ENCODE measurements at places on chromosomes 7 and 10.

- H3K4me3 ChIP-seq = no peak overlapping the region
- H3K27ac ChIP-seq = no peak overlapping the region
- DNase-seq = no peak
- H3K27me3 ChIP-seq = no peaks in the 10 kb centered on the region
- H3K4me1 ChIP-seq = peaks cover 4% of the 10 kb centered on the region
These were observed 240.0 kb downstream of the SDHAF3 start for GRCh38 chr7:97357459-97357858.

GRCh38 chr7:102985176-102985783 lies 72.5 kb downstream of the LRRC17 start:
- H3K4me1 ChIP-seq = no peaks in the 10 kb centered on the region
- H3K27ac ChIP-seq = no peak overlapping the region
- H3K36me3 ChIP-seq = no peaks in the 10 kb centered on the region
- no peak overlapping the region for H3K4me3 ChIP-seq
- DNase-seq = no peak
- H3K27me3 ChIP-seq = no peaks in the 10 kb centered on the region

DNA sequence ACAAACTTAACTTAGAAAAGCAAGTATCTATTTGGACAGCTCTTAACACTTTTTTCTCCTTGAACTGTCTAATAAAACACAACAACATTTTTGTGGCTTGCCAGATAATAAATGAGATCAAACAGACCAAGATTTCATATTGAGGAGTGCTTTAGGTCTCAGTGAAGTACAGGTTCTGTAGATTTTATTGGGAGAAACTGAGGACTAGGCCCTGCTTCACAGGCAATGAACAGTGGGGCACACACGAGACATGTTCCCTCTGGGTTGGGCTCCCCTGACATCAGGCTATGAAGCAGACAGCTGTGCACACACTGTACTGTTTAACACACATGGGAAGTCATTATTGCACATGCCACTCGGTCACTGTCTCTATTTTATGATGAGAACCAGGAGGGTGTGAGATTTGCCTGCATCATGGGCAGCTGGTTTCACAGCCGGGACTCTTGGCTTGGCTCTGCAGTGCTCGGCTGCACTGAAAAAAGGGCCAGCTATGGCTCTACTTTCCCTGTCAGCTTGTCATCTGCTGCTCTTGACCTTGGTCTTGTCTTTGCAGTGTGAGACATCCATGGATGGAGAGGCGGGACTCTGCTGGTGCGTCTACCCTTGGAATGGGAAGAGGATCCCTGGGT lies 4.2 kb downstream of the IGFBP1 start:
- peaks cover 2% of the 10 kb centered on the region for H3K27me3 ChIP-seq
- no peak overlapping the region for H3K27ac ChIP-seq
- no peak overlapping the region for H3K4me3 ChIP-seq
- no peaks in the 10 kb centered on the region for H3K36me3 ChIP-seq
- H3K4me1 ChIP-seq = no peaks in the 10 kb centered on the region

- no peak overlapping the region for H3K27ac ChIP-seq
- peaks cover 5% of the 10 kb centered on the region for H3K4me1 ChIP-seq
- H3K4me3 ChIP-seq = no peak overlapping the region
- H3K36me3 ChIP-seq = no peaks in the 10 kb centered on the region
These were observed 61.8 kb downstream of the ADD3 start for GRCh38 chr10:110069502-110069982.

- no peaks in the 10 kb centered on the region for H3K4me1 ChIP-seq
- DNase-seq = no peak
- H3K36me3 ChIP-seq = peaks cover 21% of the 10 kb centered on the region
- H3K27me3 ChIP-seq = no peaks in the 10 kb centered on the region
- H3K4me3 ChIP-seq = no peak overlapping the region
- no peak overlapping the region for H3K27ac ChIP-seq
These were observed 75.8 kb downstream of the NOC3L start for GRCh38 chr10:94286901-94287300.

GRCh38 chr7:139153832-139154231 lies 44.3 kb upstream of the ZC3HAV1 start:
- H3K4me1 ChIP-seq = no peaks in the 10 kb centered on the region
- no peak overlapping the region for H3K4me3 ChIP-seq
- DNase-seq = no peak

GRCh38 chr10:31121757-31122577 lies 90.3 kb upstream of the ZNF438 start:
- no peak overlapping the region for H3K4me3 ChIP-seq
- H3K27ac ChIP-seq = peak overlapping the region; percentile 22
- DNase-seq = no peak

DNA sequence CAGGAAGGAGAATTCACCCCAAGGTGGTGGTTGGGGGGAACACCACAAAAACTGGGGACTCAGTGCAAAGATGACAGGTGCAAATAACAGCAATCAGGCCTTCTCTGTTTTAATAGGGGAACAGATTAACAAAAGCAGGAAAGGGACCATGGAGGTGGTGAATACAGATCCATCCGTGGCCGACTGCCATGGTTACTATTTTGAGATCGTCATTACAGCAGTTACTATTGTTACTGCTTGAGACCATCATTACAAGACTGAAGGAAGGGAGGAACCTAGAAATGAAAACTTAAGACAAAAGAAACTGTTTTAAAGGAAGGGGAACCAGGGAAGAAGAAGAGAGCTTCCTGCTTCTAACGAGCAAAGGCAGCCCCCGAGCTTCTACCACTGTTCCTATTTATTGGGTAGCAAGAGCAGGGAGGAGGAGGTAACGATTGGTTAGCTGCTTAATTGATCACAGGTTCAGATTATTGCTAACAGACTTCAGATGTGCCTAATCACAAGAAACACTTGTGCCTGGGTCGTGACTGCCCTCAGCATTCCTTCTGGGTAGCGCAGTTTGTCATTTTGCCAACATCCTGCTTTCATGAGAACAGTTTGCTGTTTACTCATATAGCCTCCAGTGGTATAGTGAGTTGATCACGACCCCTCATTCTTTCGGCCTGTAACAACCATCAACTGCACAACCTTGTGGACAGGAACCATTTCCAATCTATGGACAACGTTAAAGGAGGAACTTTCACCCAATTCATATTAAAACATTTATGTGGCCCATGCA lies 216.3 kb downstream of the CHCHD3 start:
- no peaks in the 10 kb centered on the region for H3K27me3 ChIP-seq
- no peak overlapping the region for H3K4me3 ChIP-seq
- peaks cover 6% of the 10 kb centered on the region for H3K4me1 ChIP-seq
- DNase-seq = no peak
- H3K36me3 ChIP-seq = no peaks in the 10 kb centered on the region
- no peak overlapping the region for H3K27ac ChIP-seq

- H3K27ac ChIP-seq = no peak overlapping the region
- H3K4me3 ChIP-seq = no peak overlapping the region
- H3K36me3 ChIP-seq = no peaks in the 10 kb centered on the region
These were observed 100.7 kb downstream of the IQUB start for GRCh38 chr7:123433665-123434064.

DNA sequence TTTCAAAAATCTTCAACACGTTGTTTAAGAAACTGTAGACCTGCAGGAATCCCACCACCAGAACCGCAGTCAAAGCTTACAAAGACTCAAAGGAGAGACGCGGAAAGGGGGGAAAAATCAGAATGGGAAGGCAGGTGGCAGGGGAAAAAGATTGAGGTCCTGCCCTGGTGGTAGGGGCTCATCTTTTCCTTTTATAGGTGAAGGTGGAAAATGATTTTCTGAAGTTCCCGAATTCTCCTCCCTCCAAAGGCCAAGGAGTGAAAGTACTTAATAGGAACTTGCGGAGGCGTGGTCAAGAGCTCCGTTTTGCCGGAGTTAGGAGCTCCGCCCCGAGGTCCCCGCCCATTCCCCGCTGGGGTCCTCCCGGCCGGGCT lies 724 bp downstream of the BBIP1 start:
- H3K4me3 ChIP-seq = peak overlapping the region; percentile 33
- no peaks in the 10 kb centered on the region for H3K36me3 ChIP-seq
- no peaks in the 10 kb centered on the region for H3K27me3 ChIP-seq
- H3K27ac ChIP-seq = peak overlapping the region; percentile 98

DNA sequence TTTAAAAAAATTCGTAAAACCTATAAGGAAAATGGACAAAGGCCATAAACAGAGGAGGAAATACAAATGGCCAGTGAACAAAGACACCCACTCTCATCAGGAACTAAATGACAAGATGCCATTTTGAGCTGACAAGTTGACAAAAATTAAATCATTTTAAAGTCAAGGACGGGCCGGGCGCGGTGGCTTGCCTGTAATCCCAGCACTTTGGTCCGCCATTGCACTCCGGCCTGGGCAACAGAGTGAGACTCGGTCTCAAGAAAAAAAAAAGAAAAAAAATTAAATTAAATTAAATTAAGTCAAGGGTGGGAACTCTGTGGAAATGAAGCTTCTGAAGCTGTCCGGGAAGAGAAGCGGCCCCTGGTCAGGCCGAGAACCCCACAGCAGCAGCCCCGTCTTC lies 1.2 kb upstream of the NOM1 start:
- DNase-seq = no peak
- H3K4me3 ChIP-seq = no peak overlapping the region
- no peaks in the 10 kb centered on the region for H3K27me3 ChIP-seq
- peaks cover 8% of the 10 kb centered on the region for H3K36me3 ChIP-seq

DNA sequence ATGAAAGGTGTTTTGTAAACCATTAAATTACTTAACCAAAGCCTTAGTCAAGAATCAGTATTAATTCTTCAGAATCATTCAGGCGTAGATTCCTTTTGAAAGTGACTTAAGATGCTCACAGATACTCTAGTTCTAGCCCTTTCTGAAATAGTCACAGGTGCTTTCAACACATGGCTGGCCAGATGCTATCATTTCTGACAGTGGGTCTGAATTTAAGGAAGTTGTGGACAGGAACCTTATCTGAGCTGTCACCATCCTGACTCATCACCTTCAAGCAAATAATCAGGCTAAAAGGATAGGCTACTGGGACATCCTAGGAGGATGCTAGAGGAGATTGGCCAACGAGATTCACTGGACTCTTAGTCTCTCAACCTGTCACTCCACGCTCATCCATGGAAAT lies 501.5 kb downstream of the LRMDA start:
- H3K27ac ChIP-seq = no peak overlapping the region
- DNase-seq = no peak
- H3K27me3 ChIP-seq = no peaks in the 10 kb centered on the region

DNA sequence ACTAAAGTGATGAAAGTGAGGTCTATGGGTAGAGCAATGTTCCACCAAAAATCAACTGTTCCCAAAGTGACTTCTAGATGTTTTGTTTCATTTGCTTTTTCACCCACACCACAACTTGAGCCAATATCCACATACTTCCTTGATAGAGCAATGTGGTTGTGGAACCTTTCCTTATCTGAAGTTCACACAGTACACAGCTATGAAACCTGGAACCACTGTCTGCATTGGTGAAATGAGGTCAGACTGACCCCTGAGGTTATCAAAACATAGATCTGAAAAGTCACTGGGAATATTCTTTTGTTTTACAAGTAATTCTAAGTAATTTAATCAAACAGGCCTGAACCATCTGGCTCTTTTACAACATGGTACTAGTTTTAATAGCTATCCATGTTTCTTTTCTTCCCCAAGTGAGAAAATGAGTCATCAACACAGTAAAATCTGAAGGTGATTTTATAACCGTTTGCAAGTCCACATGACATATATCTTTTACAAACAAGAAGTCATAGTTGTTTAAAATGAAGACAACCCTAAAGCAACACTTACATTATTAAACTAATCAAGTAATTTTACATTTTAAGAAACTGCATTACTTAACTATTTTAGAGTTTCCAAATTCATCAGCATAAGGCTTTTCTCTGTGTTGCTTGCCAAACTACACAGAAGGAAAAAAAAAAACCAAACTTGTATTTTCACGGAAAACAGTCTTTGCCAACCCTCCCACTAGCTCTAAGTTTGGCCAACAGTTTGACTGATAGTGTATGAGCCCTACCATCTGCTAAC lies 80.3 kb downstream of the LRRC17 start:
- peak; percentile 42 for DNase-seq
- H3K4me1 ChIP-seq = peaks cover 35% of the 10 kb centered on the region
- H3K27me3 ChIP-seq = no peaks in the 10 kb centered on the region
- H3K36me3 ChIP-seq = no peaks in the 10 kb centered on the region
- H3K4me3 ChIP-seq = no peak overlapping the region

- no peaks in the 10 kb centered on the region for H3K27me3 ChIP-seq
- H3K27ac ChIP-seq = peak overlapping the region; percentile 87
- H3K36me3 ChIP-seq = no peaks in the 10 kb centered on the region
- DNase-seq = peak; percentile 85
- peaks cover 53% of the 10 kb centered on the region for H3K4me1 ChIP-seq
These were observed 14.2 kb upstream of the PDCD4 start for GRCh38 chr10:110857265-110858171.

DNA sequence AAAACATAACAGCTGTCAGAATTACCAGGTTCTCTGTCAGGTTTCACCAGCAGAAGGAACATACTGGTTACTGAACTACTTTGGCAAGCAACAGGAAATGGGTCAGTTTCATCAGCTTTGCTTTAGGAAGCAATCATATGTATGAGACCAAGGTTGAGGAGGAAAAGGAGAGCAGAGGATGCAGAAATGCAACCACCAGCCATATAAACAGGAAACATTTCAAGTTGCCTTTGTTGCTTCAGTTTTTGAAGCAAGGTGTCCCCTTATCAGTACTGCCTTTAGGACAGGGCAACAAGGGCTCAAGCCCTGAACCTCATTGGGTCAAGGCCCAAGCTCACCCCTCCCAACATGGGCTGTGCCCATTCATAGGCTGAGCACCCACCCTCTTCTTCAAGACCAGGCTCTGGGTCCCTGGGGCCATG lies 10.2 kb downstream of the HIPK2 start:
- no peak for DNase-seq
- no peak overlapping the region for H3K27ac ChIP-seq
- H3K36me3 ChIP-seq = no peaks in the 10 kb centered on the region
- no peaks in the 10 kb centered on the region for H3K4me1 ChIP-seq
- H3K4me3 ChIP-seq = no peak overlapping the region

DNA sequence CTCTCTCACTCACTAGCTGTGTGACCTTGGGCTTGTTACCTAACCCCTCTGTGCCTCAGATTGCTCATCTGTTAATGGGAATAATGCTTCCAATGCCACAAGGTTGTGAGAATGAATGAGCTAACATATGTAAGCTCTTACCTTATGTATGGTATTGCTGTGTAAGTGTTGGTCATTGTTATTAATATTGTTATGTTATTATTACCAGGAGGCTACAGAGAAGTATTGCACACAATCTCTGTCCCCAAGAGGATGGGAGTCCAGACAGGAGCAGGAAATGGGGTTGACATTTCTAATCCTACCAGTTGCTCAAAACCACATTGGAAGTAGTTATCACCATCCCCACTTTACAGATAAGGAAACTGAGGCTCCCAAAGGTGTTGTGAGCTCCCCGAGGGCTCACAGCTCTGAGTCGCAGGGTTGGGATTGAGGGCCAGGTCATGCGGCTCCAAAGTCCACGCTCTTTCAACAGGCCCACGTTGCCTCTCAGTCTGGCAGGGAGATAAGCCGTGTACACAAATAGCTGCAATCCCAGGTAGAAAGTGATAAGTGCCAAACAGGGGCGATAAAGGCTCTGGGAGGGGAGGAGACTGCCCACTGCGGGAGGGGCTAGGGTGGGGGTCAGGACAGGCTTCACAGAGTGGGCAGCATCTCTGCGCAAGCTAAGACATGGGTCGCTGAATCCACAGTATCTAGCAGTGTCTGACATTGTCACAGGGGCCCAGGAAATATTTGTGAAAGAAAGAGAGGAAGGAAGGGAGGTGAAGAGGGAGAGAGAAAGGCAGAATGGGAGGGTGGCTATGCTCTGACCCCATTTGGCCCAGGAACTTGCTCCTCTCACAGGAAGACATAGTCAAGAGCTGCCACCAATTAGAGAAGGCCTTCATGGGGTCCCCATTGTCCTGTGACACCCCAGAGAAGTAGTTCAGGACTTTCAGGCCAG lies 9.6 kb upstream of the ZMIZ1 start:
- peak overlapping the region; percentile 61 for H3K27ac ChIP-seq
- H3K36me3 ChIP-seq = no peaks in the 10 kb centered on the region
- H3K4me3 ChIP-seq = peak overlapping the region; percentile 2
- H3K27me3 ChIP-seq = no peaks in the 10 kb centered on the region
- DNase-seq = peak; percentile 88

Data from pancreas (tissue), 10 donors.